GM12892 (cell line): ENCODE measurements at places on chromosomes 2 and 18.

- no peak for DNase-seq
These were observed 6.3 kb downstream of the ANO7 start for GRCh38 chr2:241194811-241195210.

- no peak for DNase-seq
These were observed 131.5 kb downstream of the CCDC74A start for GRCh38 chr2:131659168-131659572.

GRCh38 chr2:189018631-189019030, 44.5 kb downstream of the COL3A1 start:
- no peak for DNase-seq

GRCh38 chr18:64806691-64807090, 657.8 kb upstream of the LINC00305 start:
- DNase-seq: no peak

DNA sequence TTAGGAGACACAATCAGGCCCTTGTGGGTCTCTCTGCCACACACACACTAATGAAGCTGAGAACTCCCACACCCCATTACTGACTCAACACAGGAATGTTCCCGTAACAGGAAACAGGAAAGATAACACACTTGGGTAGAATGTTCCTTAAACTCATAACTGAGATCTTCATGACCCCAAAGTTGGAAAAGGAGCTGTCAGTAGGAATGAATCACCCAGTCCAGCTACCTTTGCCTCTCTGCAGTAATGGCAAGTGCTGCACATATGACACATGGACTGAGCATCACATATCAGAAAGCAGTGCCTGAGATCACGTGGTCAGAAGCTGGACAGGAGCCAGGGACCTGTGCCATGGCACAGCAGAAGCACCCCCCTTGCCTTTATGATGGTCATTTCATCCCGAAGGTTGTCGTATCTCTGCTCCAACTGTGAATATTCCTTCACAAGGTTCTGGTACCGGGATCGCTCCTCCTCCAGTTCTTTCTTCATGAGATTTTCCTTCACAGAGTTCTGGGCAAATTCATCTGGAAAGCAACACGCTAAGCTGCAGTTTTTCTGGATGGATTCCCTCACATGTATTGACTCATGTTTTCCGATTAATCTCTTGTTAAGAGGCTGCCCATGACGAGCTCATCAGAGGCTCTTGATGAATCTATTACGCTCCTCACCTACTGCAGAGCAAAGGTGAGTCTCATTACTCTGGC, 65.4 kb upstream of the ACAA2 start:
- DNase-seq: no peak

DNA sequence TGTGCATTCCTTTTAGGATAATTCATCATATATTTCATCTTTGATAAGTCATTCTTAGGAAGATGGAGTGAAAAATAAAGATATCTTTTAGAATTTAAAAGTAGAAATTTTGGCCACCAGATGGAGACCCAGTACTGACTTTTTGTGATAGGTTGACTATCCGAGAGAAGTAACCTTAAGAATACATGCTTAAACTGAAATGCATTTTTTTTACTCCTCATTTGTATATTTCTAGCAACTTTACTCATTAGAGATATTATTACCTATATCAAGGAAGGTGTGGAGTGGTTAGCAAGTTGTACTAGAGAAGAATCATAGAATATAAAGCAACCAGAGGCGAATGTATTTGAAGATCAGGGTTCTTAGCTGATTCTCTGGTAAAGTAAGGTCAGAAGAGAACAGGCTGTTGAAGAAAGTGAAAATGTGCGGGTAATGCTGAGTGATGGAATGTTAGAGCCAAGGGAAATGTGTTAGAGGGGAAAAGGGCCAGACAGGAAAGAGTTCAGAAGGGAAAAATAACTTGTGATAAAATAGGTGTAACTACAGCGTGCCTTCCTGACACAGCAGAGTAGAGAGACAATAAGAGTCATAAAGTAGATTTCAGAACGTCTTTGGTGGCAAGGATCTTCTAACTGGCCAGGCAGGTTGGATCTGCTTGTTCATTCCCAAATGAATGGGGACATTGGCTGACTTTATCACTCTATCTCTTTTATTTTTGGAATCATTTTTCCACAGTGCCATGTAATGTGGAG, 52.3 kb downstream of the TDRD15 start:
- no peak for DNase-seq

DNA sequence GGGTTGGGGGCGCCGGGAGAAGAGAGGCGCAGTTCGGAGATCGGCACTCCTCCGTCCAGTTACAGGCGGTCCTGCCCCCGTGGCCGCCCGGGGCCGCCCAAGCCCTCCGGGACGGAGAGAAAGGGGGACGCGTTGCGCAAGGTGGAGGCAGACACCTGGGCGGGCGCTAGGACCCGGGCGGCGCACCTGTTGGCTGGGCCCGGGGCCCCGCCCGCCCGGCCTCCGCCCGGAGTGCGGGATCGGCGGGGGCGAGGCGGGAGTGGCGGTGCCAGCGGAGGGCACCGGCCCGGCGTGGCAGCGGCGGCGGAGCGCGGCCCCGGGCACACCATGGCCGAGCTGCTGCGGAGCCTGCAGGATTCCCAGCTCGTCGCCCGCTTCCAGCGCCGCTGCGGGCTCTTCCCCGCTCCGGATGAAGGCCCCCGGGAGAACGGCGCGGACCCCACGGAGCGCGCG, at the start of gene SGPP2:
SGPP2 (plus strand) TSS at position 268 of the 453 bp plus-strand sequence; CDS start at position 328, 60 bp downstream.
- DNase-seq: peak; percentile 41

DNA sequence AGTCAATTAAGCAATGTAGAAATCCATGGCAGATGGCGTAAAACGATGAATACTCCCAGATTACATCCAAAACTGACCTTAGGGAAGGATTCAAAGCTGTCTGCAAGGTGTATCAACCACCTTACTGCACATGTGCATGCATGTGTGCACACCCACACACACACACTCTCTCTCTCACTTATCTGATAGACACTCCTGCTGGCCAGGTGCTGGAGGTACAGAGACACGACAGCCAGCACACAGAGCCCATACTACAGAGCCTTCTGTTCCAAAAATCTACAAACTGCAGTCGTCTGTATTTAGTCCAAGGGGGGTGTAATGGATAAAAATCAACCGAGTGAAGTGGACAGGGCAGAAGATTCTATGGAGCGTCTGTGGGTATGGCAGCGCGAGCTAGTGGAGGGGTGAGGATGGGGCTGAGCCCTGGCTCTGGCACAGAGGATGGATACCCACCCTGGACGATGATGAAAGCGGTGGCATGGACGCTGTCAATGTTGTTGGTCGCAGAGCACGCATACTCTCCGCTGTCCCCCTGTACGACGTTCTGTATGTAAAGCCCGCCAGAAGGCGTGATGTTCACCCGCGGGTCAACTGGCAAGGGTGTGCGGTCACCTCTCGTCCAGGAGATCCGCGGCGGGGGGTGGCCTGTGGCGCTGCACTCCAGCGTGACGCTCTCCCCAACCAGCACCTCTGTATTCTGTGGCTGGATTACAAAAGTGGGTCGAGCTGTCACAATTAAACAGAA, 78.4 kb downstream of the PXDN start:
- no peak for DNase-seq

DNA sequence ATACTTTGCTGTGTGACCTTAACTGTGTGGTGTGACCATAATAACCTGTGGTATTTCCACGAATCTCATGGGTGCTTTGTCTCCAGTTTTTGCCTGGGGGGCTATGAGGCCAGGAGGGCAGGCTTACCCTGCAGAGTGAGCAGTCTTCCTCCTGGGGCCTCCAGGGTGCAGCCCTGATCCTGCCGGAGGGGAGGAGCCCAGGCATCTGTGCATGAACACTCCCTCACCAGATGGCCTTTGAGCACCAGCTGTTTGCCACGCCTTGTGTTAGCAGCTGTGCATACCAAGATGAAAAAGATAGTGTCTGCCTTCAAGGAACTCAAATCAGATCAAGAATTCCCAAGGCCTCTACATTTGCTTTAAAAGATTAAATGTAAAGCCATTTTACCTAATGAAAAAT, 75.0 kb upstream of the RBM44 start:
- no peak for DNase-seq

GRCh38 chr2:196453613-196454047, 185.9 kb upstream of the CCDC150 start:
- no peak for DNase-seq

GRCh38 chr2:96114546-96114902, 1.8 kb downstream of the ADRA2B start:
- DNase-seq: no peak

- no peak for DNase-seq
These were observed 275.1 kb downstream of the TGIF1 start for GRCh38 chr18:3725115-3725514.

DNA sequence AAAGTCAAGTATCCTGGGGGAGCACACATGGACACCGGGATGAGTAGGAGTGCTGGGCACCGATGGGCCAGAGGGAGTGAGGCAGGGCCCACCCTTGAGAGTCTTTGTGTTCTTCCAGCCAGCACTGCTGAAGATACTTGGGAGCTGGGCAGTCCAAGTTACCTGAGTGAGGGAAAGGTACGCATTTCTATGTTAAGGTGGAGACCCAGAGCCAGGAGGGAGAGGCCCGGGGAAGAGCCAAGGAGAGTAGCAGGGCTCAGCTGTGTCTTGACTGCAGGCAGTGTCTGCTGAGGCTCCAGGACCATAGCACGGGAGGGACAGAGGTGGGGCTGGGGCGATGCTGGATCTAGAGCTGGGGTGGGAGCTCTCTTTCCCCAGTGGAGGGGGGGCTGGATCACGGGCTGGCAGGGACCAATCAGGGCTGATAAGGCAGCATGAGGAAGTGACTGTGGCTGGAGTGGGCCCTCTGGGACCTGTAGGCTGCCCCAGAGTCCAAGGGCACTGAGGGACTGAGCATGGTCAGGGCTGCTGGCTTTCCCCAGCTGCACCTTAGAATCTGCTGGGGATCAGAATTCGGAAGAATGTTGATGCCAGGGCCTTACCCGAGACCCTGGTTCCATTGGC, 289.2 kb downstream of the PHLPP1 start:
- DNase-seq: no peak

DNA sequence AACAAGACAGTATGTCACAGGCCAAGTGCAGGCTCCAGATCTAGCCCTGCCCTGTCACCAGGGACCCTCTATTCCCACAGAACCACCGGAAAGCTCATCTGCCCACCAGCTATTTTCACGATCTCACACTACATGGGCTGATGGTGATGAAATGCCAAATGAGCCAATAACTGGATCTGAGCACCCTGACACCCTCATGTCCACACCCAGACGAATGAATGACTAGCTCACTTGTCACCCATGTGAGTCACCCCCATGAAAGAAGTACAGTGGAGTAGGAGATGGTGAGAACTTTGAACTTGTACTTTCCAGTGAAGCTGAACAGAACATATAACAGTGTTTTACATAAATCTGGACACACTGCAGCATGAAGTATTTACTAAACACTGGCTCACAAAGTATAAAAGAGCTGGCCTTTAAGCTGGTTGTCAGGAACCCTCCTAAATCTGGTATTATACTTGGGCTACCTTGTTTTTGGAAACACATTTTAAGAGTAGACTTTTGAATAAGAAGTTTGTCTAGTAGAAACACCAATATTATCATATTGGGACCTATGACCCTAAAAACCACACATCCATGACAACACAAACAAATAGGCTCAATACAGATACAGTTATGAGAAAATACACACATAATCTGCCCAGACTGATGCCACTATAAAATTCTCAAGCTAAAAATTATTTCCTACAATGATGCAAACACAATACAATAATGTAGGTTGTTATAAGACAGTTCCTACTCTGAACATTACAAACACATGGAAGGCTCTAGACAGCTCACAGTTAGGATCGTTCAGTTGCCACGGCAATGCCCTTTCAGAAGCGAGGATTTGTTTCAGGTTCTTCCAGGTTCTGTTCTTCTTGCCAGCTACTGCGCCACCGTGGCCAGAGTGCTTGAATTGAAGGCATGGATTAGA, 19.0 kb downstream of the INO80C start:
- DNase-seq: no peak

DNA sequence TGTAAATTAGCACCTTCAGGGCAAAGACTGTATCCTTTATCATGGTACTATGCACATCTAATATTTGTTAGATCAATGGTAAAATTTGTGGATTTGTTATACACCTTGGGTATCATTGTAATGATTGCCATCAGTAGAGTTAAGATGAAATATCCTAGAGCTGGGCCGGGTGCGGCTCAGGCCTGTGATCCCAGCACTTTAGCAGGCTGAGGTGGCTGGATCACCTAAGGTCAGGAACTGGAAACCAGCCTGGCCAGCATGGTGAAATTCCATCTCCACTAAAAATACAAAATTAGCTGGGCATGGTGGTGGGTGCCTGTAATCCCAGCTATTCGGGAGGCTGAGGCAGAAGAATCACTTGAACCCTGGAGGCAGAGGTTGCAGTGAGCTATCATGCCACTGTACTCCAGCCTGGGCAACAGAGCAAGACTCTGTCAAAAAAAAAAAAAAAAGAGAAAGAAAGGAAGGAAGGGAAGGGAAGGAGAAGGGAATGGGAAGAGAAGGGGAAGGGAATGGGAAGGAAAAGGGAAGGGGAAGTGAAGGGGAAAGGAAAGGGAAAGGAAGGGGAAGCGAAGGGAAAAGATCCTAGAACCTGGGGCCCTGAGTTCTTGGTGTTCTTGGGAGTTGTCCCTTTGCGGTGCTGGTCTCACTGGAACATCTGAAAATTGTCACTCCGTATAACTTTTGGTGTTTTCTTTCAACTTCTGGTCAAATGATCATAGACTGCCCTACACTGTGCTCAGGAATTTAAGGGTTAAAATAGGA, 71.1 kb upstream of the NEUROD1 start:
- no peak for DNase-seq

DNA sequence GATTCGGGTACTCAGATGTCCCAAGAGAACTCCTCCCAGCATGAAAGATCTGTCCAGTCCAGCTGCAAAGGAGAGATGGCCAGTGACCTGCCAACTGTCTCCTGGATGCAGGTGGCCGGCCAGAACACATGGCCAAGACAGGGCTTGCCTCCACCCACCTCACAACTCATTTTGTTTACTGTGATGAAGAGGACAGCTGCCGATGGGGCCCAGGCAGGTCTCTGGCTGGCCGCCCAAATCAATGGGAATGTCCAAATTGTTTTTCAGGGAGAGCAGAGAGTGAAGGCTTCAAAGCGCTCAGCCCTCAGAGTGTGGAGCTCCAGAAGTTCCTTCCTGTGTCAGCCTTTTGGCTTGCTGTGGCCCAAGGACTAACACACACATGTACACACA, 41.9 kb downstream of the FOSL2 start:
- no peak for DNase-seq

DNA sequence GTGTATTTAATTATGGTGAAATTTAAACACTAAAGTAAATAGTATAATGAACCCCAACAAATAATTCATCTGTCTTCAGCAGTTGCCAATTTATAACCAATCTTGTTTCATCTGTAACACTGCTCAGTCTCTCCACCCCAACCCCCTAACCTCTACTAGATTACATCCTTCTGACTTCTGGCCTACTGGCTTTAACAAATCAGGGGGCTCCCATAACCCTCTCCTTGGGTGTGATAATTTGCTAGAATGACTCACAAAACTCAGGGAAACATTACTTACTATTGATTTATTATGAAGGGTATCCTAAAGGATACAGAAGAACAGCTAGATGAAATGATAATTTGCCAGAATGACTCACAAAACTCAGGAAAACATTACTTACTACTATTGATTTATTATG, 50.7 kb downstream of the PIK3C3 start:
- no peak for DNase-seq

GRCh38 chr2:206535260-206535986, 92.1 kb downstream of the ADAM23 start:
- no peak for DNase-seq

GRCh38 chr2:223779877-223780276, 57.5 kb downstream of the AP1S3 start:
- DNase-seq: peak; percentile 35

GRCh38 chr18:36808681-36809080, 20.1 kb downstream of the TPGS2 start:
- DNase-seq: no peak

GRCh38 chr2:133919285-133919684, 334.6 kb upstream of the MGAT5 start:
- no peak for DNase-seq

GRCh38 chr2:217539126-217539525, 463.7 kb downstream of the TNS1 start:
- no peak for DNase-seq
